ENCODE measurements at places on chromosomes 4 and X. TPM values are rescaled to one million over a fixed set of nuclear protein-coding genes. Genes with fewer than 3 reads are reported as not detected.
A peak's percentile ranks its signal among the peaks of the same experiment; 100 is the strongest.

PSAPL1 gene
- not detected for total RNA-seq

GRCh38 chr4:5257086-5257485, 205.8 kb downstream of the STK32B start:
- DNase-seq = no peak

DNA sequence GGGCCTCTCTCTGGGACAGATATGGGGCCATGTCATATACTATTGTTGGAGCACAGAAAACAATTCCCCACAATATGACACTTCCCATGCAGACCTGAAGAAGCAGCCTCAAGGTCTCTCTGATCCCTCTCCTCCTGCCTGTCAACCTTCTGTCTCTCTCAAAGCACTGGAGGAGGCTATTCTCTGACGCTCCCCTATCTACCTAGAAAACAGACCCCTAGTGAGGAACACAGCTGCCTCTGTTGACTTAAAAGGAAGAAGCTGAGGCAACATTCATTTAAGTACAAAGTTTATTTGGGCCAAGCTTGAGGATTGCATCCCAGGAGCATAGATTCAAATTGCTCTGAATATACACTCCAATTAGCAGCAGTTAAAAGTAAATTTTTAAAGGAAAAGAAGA, 39.3 kb upstream of the NSG1 start:
- DNase-seq = no peak

DNA sequence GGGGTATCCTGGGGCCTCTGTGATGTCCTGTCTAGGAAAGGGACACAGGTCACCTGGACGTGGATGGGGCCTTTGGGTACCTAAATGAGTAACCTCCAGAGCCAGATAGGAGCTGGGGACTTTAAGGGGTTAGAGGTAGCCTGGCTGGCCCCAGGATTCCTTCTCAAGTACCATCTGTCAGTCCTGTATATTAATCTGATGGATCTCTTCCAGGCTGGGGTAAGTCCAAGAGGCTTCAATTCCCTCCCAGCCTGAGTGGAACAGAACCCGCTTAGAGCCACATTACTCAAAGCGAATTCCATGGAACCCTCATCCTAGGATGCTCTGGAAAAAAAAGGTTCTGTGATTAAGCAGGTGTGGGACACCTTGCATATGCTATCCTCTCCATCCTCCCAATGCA, 24.8 kb upstream of the MAP3K15 start:
- DNase-seq = no peak

MGARP gene
- total RNA-seq = 2.4 TPM

SLC9B1 gene
- not detected for total RNA-seq

DNA sequence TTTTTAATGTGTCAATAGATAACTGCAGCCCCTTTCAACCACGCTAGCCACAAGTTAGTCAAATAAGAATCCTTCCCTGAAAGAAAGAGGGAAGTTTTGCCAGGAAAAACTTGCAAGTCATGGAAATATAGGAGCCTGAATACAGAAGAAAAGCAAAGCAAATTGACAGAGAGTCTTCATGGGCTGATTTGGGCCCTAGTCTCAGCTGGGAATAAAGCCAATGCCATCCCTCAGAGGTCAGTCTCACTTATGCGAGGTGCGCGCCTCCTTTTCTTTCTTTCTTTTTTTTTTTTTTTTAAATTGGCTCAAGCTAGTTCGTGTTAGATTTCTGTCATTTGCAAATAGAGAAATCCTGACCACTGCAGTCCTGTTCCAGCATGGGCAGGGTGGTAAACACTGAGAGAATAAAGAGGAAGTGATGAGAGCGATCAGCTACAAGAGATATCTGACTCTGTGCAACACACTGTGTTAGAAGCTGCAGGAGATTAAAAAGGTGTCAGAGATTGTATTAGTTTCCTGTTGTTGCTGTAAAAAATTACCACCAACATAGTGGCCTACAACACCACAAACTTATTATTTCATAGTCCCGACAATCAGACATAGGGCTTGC, 299.7 kb downstream of the LDB2 start:
- no peak for DNase-seq

DNA sequence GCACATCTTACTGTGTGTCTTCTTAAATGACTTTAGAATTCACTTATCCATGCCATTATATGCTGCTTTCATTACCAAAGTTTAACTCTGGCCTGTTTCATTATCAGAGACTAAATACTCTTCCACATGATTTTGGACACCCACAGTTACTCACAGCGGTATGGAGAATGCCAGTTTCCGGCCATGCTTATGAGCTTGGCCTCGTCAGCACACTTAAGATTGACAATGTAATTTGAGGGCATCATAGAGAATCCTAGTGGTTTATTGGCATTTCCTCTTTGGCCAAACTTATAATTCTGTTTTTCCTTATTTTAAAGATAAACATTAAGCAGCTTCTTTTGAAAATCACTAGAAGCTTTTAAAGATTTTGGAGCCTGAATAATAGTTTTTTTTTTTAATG, 104.5 kb downstream of the IRF2 start:
- no peak for DNase-seq

- DNase-seq = peak; percentile 81
Observed at GRCh38 chrX:102720237-102721168, at the start of gene GPRASP3. GPRASP3 (plus strand) TSS chrX:102720743; CDS start chrX:102748996, 28,253 bp downstream.

- DNase-seq = no peak
Observed at GRCh38 chr4:146110871-146111485, 64.5 kb upstream of the LSM6 start.

GRCh38 chrX:20320461-20321159, 53.9 kb upstream of the RPS6KA3 start:
- DNase-seq = no peak

- peak; percentile 16 for DNase-seq
Observed at GRCh38 chrX:136572030-136572429, 40.0 kb downstream of the VGLL1 start.

Data from GM23248 (cell line).